Stimulated activated CD4-positive, alpha-beta T cell treated with anti-CD3 and anti-CD28 coated beads, Interleukin-1b, Interleukin-23, amount 100 ng/mL, for 1 hour (primary cell): ENCODE measurements at places on chromosomes 11 and 22.

GRCh38 chr11:47905358-47906059 is 57.4 kb upstream of the NUP160 start:
- no peak for DNase-seq

GRCh38 chr11:75105462-75105925 is 8.8 kb upstream of the OR2AT4 start:
- no peak for DNase-seq

DNA sequence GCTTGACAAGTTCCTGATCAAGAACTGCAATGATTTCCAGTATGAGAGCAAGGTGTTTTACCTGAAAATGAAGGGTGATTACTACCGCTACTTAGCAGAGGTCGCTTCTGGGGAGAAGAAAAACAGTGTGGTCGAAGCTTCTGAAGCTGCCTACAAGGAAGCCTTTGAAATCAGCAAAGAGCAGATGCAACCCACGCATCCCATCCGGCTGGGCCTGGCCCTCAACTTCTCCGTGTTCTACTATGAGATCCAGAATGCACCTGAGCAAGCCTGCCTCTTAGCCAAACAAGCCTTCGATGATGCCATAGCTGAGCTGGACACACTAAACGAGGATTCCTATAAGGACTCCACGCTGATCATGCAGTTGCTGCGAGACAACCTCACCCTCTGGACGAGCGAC is 12.0 kb downstream of the YWHAH start:
- no peak for DNase-seq

GRCh38 chr11:12079726-12080556 is 30.4 kb upstream of the MICAL2 start:
- no peak for DNase-seq

- no peak for DNase-seq
Measured at GRCh38 chr11:114918286-114918685, 240.0 kb downstream of the NXPE2 start.

- DNase-seq, result no peak
Measured at GRCh38 chr11:122023614-122024250, 92.3 kb downstream of the BLID start.

GRCh38 chr22:27533105-27533745 is 268.3 kb downstream of the MN1 start:
- DNase-seq, result no peak

DNA sequence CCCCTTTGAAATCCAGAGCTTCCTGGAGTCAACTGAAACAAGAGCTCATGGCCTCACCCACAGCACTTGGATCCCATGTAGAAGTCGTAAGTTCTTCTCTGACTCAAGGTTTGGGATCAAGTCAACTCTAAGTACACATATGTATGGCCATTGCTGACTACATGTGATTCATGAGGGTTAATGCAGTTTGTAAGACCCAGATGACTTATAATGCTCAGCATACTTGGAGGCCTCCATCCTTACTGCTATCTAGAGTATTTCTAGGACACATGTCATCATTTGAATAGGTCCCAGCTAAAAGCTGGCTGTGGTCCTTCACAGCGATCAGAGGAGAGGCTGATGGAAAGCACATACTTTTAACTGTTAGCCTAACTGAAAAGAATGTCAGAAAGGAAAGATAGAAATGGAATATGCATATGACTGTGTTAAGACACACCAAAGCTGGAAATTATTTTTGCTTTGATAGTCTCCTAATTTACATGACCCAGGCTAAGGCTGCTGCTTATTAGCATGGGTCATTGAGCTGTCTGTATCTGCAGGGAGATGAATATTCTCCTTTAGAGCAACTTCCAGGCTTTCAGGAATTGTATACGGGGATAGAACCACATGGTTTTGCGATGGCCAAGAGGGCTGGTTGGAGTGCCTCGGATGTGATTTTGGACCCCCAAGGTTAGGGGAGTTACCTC is 76.3 kb downstream of the NTM start:
- DNase-seq, result no peak

GRCh38 chr11:120063686-120064340 is 74.1 kb downstream of the TRIM29 start:
- no peak for DNase-seq

DNA sequence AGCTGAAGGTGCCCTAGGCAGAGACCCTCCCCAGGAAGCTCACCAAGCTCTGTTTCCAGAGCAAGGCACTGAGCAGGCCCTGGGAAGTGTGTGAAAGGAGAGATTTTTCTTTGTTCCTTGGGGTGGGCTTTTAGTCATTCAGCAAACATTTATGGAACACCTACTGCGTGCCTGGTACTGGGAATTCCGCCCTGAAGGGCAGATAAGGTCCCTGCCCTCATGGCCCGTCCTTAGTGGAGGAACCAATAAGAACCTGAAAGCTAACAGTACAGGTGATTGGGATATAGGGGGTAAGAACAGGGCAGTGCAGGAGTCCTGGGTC is 3.9 kb downstream of the TMEM134 start:
- DNase-seq, result no peak

GRCh38 chr22:38244106-38244505 is 28.7 kb downstream of the TMEM184B start:
- DNase-seq, result no peak

DNA sequence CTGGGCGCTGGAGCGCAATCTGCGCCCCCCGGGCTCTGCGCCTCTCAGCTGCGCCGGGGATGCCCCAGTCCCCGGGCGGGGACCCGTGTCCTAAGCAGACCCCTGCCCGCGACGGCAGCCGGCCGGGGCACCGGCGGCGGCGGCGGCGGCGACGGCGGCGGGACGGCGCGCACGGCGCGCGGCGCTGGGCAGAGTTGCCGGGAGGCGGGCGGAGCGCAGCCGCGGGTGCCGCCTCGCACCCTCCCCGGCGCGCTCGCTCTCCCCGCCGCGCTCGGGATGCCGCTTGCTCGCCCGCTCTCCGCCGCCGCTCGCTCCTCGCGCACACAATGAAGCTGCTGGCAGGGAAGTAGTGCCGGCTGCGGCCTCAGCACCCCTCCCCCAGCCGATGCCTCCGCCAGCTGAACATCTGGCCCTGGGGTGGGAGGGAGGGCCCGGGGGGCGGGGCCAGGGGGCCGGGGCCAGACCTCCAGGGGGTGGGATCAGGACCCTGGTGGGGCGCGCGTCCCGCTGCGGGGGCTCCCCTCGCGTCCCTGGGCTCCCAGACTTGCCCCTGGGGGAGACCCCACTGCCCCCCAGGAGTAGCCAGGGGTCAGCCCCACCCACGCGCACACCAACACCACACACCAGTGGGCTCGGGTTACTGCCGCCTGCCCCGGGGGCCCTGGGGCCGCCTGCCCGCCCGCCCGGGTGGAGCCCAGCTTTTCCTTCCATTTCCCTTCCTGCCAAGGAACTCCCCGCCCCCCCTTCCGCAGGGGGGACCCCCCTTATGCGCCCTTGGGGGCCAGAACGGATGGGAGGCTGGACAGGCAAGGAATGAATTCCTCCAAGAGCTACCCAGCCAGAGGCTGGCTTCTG is at the start of gene RCOR2:
TSS of gene RCOR2 (minus strand) at position 328 of the 855 bp plus-strand sequence. CDS start 708 bp downstream, outside the sequence.
- DNase-seq, result peak; percentile 37

- no peak for DNase-seq
Measured at GRCh38 chr22:22408731-22409696, 99.5 kb downstream of the ZNF280B start.

DNA sequence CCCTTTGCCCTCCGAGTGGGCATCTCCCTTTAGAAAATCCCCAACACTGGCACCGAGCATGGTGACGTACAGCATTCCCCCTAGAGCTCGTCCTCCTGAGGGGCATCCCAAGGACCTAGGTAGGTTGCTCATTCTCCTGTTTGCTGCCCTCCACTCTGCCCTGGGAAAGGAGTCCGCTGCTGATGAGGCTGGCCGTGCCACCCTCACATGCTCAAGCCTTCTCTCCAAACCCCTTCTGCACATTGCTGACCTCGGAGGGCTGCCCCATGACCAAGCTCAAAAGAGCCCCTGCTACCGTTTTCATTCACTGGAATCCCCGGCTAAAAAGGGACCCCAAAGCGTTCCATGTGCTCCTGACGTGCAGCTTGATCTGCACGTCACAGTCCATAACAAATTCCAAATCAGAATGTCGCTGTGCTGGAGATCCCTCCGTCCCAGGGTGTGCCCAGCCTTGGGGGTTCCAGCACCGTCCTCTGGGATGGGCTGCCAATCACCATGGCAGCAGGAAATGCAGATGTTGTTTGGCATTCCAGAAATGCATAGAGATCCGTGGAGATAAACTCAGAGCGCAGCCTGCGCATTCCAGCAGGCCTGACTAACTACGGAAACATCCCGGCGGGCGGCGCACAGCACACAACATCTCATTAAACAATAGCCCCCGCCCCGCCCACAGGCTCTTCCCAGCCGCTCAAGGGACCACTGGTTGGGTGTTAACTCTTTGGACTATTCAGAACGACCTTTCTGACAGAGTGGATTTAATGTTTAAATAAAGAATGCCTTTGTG is 26.3 kb upstream of the GNB1L start:
- DNase-seq, result no peak

DNA sequence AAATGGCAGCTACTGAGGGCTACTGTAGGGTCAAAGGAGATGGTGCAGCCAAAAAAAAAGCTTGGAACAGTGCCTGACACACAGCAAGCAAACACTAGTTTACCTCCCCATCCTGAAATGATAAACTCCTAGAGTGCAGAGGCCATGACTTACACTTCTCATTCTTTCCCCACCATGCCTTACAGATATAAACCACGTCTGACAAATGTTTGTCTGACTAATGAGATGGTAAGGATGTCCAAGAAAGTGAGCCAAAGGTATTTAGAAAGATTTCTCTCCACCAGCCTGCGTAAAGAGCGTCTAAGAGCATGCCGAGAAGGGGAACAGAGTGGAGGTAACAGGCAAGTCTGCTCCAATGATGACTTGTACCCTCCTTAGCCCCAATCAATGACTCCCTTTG is 99.0 kb downstream of the LARGE1 start:
- no peak for DNase-seq
